Spleen (tissue), 13 donors: ENCODE measurements at places on chromosomes 11 and 22. TPM values are rescaled to one million over a fixed set of nuclear protein-coding genes. Genes with fewer than 3 reads are reported as not detected.

DNA sequence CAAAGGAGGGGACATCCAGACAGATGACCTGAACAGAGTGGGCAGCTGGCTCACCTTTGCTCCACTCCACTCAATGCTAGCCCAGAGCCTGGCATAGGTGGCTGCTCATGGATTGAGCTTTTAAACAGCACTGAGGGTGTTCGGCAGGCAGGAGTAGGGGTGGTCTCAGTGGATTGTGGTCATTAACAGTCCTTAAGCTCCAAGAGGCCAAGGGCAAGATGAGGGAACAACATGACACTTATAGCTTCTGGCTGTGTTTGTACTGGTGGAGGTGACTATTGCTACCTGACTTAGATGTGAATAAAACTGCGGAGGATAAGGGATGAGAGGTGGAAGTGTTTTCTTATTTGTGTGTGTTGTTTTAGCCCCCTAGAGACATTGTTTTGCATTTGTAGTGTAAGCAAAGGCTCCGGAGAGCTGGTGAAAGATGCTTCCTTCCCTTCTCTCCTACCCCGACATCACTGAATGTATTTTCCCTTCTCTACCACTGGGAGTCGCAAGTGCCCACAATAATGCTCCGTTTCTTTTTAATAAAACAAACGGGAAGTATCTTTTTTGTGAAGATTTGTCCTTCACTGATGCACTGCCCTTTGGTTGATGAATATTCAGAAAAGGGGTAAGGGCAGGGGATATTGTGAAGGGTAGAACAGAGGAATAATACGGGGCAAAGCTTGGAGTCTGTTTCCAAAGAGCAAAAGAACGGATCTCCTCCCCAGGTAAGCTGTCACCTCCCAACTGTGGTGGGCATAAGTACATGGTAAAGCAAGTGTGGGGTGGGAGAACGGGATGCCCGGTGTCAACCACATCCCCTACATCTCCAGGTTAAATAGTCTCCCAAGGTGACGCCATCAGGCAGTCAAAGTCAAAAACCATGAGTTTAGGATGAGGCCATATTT, 27.5 kb upstream of the MTNR1B start:
- H3K27ac ChIP-seq = no peak overlapping the region
- H3K27me3 ChIP-seq = no peaks in the 10 kb centered on the region
- no peaks in the 10 kb centered on the region for H3K36me3 ChIP-seq
- no peak overlapping the region for H3K4me3 ChIP-seq
- no peaks in the 10 kb centered on the region for H3K4me1 ChIP-seq

DNA sequence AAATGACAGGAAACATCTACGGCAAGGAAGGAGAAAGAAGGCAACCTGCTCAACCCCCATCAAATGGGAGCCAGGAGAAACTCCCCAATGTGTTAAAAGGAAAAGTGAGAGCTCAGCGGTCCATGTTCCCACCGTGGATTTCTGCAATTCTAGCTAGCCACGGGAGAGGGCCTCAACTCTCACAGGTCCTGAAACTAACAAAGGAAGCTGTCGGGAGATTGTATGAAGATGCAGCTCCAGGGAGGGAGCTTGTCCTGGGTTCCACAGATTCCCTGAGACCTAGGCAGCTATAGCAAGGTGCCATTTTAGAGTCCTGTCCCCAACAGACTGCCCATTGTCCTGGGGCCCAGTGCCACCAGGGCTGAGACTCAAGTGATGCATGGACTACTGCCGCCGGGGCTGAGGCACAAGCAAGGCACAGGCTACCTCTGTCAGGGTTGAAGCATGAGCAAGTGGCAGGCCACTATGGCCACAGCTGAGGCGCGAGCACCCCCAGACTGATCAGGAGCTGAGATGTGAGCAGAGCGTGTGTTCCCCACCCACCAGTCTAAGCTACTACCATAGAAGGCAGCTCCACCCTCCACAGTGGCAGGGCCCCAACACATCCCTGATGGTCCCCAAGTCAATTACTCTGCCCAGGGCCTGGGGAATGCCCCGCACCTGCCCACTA, 31.3 kb downstream of the RSF1 start:
- DNase-seq = no peak
- H3K4me3 ChIP-seq = no peak overlapping the region
- H3K4me1 ChIP-seq = peaks cover 5% of the 10 kb centered on the region
- no peaks in the 10 kb centered on the region for H3K36me3 ChIP-seq
- no peak overlapping the region for H3K27ac ChIP-seq
- H3K27me3 ChIP-seq = no peaks in the 10 kb centered on the region

DNA sequence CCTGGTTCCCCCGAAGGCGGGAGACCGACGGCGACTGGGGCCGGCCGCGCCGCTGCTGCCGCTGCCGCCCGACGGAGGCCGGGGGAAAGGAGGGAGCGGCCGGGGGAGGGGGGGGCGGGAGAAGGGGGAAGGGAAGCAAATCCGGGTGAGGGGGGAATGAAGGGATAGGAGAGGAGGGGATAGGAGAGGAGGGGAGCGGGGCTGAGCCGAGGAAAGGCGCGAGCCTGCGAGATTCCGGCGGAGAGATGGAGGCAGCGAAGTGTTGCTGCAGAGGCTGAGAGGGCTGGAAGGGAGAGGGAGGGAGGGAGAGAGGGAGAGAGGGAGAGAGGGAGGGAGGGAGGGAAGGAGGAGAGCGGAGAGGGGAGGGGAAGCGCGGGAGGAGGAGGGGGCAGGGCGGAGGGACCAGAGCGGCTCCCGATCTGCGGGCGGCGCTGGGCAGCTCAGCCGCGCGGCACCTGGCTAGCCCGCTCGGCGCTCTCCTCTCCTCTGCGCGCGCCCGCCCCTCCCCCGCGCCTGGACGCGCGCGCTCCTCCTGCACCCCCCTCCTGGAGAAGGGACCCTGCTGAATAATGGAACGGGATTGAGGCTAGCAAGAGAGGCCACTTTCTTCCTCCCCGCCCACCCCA, 52.3 kb downstream of the SLC22A12 start:
- no peaks in the 10 kb centered on the region for H3K36me3 ChIP-seq
- H3K4me3 ChIP-seq = peak overlapping the region; percentile 7
- H3K27me3 ChIP-seq = peaks cover 43% of the 10 kb centered on the region
- no peak for DNase-seq
- H3K27ac ChIP-seq = no peak overlapping the region
- H3K4me1 ChIP-seq = peaks cover 25% of the 10 kb centered on the region

DNA sequence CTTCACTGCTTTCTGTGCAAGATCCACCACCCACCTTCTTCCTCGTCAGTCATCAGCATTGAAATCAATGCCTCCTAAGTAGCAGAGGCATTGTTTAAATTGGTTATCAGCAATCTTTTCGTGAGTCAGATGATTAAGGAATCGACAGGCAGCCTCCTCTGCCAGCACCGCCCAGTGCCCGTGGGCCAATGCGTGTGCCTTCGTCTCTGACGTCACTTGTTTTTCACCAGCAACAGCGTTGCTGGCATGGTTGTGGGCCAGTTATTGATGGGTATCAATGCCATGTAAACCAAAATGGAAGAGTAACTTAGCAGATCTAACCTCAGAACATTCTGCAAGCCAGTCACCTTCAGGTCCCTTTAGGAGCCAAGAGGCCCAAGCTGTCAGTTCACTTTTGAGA, 69.6 kb downstream of the BARX2 start:
- no peaks in the 10 kb centered on the region for H3K36me3 ChIP-seq
- DNase-seq = no peak
- H3K4me1 ChIP-seq = no peaks in the 10 kb centered on the region
- H3K4me3 ChIP-seq = no peak overlapping the region
- no peaks in the 10 kb centered on the region for H3K27me3 ChIP-seq

DNA sequence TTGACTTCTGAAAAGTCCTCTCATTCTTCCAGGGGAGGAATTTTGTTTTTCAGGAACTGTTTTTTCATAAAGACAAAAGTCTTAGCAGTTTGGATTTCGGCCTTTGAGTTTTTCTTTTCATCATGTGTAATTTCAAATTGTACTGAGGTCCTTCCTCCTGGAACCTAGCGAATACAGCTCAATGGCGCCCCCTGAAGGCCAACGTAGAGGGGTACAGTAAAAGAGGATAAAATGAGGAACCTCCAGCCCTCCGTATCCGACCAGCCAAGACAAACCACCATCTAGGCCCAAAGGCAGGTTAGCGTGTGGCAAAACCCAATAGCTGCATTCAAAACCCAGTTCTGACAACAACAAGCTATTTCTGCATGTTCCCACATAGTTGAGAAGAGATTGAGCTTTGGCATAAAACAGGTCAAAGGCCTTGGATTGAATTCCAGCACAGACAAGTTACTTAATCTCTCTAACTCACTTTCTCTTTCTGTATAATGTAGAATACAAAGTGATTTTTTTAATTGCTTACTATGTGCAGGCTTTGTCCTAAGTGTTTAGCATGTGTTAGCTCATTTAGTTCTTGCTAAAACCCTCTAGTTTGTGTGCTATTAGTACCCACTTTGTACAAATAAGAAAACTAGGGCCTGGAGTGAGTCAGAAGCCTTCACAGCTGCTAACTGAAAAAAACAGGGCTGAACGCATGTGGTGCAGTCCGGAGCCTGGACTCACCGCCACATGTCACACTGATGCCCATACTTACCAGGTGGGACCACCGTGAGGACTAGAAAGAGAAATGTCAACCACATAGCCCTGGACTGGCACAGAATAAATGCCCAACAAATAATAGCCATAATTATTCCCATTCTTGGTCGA, 43.2 kb upstream of the ETS1 start:
- H3K27me3 ChIP-seq = no peaks in the 10 kb centered on the region
- peak; percentile 96 for DNase-seq
- H3K36me3 ChIP-seq = no peaks in the 10 kb centered on the region
- H3K27ac ChIP-seq = peak overlapping the region; percentile 76

DNA sequence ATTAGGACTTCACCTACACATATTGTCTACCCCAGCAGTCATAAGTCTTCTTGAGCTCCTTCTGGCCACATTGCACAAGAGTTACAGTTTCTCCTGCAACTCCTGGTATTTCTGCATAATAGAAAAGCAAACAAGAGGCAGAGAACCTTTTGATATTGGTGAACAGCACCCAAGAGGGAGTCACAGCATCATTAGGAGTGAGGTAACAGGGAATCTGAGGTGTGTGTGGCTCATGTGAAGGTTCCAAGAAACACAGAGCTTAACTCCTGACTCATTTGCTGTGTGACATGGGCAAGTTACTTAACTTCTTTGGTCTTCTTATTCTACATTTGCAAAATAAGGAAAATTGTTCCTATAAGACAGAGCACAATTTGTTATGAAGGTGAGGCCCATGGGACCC, 374.6 kb downstream of the INSC start:
- no peak overlapping the region for H3K4me3 ChIP-seq
- no peak for DNase-seq
- no peak overlapping the region for H3K27ac ChIP-seq

GRCh38 chr11:35158701-35159510, 19.9 kb downstream of the CD44 start:
- peaks cover 95% of the 10 kb centered on the region for H3K4me1 ChIP-seq
- H3K27ac ChIP-seq = peak overlapping the region; percentile 56
- no peak overlapping the region for H3K4me3 ChIP-seq

DNA sequence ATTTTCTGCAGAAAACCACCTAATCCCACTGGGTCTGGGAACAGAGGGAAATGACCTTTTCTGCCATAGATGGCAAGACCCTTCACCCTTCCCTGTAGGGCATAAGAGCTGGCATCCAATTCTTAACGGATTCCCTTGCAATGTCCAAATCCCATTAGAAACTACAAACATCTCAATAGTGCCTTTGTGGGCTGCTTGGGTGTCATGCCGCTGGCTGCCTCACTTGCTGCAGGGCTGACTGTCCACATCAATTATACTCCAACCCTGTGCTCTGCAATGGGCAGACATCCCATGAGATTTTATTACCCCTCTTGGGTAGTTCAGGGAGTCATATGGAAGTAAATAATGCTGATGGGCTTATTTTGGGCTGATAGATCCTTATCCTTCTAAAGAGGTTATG, 7.3 kb downstream of the GRAP2 start:
- peaks cover 10% of the 10 kb centered on the region for H3K4me1 ChIP-seq
- H3K27ac ChIP-seq = peak overlapping the region; percentile 76
- no peaks in the 10 kb centered on the region for H3K36me3 ChIP-seq
- H3K27me3 ChIP-seq = no peaks in the 10 kb centered on the region

GRCh38 chr11:13826505-13827278, 135.8 kb upstream of the SPON1 start:
- no peak overlapping the region for H3K27ac ChIP-seq
- no peaks in the 10 kb centered on the region for H3K27me3 ChIP-seq
- no peaks in the 10 kb centered on the region for H3K4me1 ChIP-seq
- no peaks in the 10 kb centered on the region for H3K36me3 ChIP-seq

DNA sequence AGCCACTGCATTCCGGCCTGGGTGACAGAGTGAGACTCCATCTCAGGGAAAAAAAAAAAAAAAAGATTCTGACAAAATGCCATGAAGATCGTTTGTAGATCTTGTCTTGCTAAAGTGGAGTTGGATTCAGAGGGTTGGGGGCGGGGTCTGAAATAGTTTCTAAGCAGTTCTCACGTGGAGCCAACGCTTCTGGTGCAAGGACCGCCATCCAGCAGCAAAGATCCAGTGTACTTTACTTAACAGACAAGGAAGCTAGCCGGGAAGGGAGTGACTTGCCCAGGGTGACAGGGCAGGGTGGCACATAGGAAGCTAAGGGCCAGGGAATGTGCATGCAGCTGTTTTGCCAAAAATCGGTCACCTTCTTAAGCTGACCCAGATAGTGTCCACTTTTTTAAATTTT, 27.4 kb downstream of the APOL1 start:
- no peaks in the 10 kb centered on the region for H3K27me3 ChIP-seq
- H3K4me3 ChIP-seq = no peak overlapping the region
- peaks cover 35% of the 10 kb centered on the region for H3K4me1 ChIP-seq

TBCEL gene
- 27.3 TPM for total RNA-seq

OR8D1 gene
- not detected for total RNA-seq

APOL3 gene
- total RNA-seq = 143 TPM
